G401 (cell line): ENCODE measurements at places on chromosomes 5 and 9. TPM values are rescaled to one million over a fixed set of nuclear protein-coding genes. Genes with fewer than 3 reads are reported as not detected.

GRCh38 chr5:96079075-96079474, 117.4 kb upstream of the ELL2 start:
- DNase-seq, result no peak

GRCh38 chr9:93052791-93053540, 5.5 kb upstream of the SUSD3 start:
- DNase-seq, result no peak

DNA sequence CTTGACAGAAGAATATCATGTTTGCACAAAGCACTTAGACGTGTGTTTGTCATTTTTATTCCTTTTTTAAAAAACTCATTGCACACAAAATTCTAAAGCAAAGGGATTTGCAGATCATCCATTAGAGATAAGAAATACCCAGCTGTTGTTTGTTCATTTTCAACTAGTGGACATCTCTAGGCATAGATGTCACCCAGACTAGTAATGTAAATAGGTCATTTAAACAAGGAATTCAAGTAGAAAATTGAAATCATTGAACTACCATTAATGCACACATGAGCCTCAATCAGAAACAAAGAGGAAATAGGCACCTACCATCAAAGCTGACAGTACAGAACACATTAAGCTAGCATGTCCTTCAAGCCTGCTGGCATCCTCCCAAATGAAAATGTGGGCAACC, 107.3 kb downstream of the OR2K2 start:
- DNase-seq, result no peak

GRCh38 chr9:36935332-36935731, 98.7 kb downstream of the PAX5 start:
- no peak for DNase-seq

The GNG10 gene
- total RNA-seq, result 198 and 218 TPM in 2 replicates

The CACNA1B gene
- total RNA-seq, result 1.8 and 1.9 TPM in 2 replicates

The LCP2 gene
- not detected in 2 replicates for total RNA-seq
